Ovary (tissue), 10 donors: ENCODE measurements at places on chromosomes 1 and 21. TPM values are rescaled to one million over a fixed set of nuclear protein-coding genes. Genes with fewer than 3 reads are reported as not detected.

AMPD1 gene
- total RNA-seq: not detected

CASQ2 gene
- 1.9 TPM for total RNA-seq

AGT gene
- total RNA-seq: 2.7 TPM

ORC1 gene
- 0.25 TPM for total RNA-seq

RO60 gene
- total RNA-seq: 97.1 TPM

LDLRAD1 gene
- 0.37 TPM for total RNA-seq

CHAF1B gene
- total RNA-seq: 2.3 TPM

DNA sequence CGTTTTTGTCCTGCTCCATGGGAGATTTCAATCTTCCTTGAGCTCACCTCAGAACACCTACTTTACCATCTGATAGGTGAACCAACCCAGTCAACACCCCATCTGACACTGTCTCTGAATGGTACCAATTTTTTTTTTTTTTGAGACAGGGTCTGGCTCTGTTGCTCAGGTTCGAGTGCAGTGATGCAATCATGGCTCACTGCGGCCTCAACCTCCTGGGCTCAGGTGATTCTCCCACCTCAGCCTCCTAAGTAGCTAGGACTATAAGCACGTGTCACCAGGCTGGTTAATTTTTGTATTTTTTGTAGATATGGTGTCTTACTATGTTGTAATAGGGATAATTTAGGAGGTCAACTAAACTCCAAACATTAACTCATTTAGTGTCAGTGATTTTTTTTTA, 36.3 kb downstream of the SPRTN start:
- DNase-seq: no peak

GRCh38 chr1:14804626-14805025, 206.1 kb downstream of the KAZN start:
- no peak for DNase-seq

GRCh38 chr1:197521118-197521739, 253.2 kb downstream of the CRB1 start:
- no peak for DNase-seq

DNA sequence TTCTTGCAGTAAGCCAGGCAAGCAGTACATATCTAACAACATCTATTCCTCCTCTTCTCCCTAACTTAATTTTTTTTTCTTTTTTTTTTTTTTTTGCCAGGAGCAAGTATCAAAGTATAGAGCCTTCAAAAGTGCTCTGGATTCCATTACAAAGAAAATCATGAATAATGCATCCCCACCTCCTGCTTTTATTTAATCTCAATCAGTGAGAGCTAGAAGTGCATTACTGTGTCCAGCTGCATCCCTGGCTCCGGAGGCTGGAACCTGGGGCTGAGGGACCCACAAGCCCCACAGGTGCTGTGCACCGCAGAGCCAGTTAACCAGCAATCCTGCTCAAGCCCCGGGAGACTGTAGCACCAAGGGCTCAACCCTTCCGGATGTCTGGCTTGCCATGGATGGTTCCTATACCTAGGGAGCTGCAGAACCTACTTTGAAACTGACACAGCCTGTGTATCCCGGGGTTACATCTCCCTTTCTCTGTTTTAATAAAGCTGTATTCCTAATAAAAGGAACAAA, 455.9 kb upstream of the RUNX1 start:
- no peak for DNase-seq

DNA sequence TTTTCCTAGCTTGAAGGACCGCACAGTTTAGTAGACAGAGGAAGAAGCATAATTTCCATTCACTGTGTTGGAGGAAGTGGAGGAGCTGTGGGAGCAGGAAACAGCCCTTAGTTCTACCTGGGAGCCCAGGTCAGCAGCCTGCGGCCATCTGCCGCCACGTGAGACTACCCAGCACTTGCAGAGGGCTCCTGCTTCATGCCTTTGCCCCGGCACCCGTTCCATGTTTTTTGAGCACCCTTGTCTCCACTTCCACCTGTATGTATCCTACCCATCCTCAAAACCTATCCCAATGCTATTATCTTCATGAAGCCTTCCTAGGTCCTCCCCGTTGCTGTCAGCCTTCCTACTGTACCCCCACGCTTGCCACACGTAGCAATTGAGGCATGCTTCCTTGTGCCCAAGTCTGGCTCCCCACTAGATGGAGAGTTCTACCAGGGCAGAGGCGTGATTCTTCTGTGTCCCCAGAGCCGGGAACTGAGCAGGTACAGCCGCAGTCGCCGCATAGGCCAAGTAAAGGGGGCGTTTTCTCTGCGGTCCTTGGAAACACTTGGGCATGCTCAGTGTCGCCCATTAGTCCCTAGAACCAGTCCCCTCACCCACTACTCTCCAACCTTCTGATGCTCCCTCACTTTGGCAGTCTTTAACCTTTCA, 1.9 kb downstream of the SLC6A9 start:
- no peak for DNase-seq

GRCh38 chr1:197356723-197357533, 88.9 kb downstream of the CRB1 start:
- no peak for DNase-seq

GRCh38 chr1:116203181-116203723, 92.1 kb downstream of the MAB21L3 start:
- DNase-seq: no peak

DNA sequence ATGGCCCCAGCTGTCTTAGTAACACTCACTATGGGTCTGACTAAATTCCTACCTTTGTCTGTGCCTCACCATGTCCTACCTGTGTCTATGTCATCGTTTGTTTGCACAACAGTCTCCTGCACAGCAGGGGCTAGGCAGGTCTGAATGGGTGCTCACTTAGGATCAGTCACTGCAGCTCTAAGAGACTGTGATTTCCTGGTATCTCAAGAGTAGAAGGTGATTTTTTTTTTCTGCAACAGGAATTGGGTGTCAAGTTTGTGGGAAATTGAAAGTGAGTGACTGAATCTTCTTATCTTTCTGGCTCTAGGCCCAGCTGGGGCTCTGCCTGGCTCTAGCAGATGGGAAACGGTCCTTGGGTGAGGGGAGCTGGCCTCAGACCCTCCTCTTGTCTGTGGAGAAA, 46.4 kb upstream of the TRABD2B start:
- DNase-seq: no peak

- DNase-seq: no peak
These were observed 4.4 kb downstream of the HAX1 start for GRCh38 chr1:154276797-154277196.

DNA sequence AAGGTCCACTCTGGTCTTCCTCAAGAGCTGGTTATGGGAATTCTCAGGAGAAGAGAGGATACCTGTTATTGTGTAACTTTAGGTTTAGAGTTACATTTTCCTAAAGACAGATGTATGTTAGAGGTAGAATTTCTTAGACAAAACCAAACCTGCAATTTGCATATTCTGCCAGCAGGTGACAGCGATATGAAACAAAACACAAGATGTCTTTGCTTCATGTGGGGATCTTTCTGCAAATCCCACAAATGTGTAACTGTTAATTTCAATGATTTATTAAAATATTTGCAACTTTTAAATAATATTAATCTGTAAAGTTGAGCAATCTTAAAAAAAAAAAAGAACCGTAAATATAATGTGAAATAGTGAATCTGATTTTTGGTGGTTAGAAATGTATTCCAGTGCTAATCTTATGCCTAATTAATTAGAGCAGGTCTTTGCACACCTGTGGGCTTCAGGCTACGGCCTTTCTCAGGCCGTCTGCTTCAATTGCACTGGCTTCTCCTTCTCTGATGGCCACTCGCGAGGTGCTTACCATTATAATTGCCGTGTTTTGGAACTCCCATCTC, 33.4 kb downstream of the FAM78B start:
- no peak for DNase-seq

DNA sequence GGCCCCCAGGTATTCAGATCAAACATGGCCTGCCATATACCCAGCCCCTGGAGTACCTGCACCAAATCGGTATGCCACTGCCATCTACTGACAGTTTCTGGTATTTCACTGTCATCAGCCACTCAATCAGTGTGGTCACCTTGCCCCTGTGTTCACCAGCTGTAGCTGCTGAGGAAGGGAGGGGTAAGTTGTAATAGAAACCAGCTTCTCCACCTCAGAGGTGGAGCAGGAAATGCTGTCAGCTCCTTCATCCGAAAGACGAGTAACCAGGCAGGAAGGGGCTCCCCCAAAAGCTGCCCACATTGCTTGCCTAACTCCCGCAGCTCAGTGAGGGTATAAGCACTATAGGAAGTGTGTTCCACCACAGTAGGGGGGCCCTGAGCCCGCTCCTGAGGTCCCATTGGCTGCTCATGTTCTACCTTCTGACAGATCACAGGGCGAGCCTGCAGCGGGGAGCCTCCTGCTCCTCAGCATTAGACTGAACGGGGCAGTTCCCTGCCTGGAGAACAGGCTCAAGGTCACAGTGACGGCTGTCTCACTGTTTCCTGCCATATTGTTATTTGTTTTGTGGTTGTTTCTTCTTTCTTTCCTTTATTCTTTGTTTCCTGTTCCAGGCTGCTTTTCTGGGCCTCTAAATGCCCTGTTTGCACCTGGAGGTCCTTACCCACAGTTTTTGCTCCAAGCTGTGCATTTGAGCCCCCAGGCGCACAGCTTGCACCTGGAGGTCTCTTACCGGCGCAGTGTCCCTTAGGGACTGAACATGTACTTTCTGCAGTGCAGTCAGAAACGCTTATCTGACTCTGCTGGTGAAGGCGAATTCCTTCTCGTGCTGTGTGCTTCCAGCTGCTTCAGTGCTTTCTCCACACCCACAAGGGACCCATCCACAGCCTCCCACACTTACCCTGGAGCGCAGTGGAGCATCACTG, 1638.3 kb downstream of the MRPL39 start:
- no peak for DNase-seq

GRCh38 chr1:201023920-201024624, 558 bp upstream of the KIF21B start:
- no peak for DNase-seq

DNA sequence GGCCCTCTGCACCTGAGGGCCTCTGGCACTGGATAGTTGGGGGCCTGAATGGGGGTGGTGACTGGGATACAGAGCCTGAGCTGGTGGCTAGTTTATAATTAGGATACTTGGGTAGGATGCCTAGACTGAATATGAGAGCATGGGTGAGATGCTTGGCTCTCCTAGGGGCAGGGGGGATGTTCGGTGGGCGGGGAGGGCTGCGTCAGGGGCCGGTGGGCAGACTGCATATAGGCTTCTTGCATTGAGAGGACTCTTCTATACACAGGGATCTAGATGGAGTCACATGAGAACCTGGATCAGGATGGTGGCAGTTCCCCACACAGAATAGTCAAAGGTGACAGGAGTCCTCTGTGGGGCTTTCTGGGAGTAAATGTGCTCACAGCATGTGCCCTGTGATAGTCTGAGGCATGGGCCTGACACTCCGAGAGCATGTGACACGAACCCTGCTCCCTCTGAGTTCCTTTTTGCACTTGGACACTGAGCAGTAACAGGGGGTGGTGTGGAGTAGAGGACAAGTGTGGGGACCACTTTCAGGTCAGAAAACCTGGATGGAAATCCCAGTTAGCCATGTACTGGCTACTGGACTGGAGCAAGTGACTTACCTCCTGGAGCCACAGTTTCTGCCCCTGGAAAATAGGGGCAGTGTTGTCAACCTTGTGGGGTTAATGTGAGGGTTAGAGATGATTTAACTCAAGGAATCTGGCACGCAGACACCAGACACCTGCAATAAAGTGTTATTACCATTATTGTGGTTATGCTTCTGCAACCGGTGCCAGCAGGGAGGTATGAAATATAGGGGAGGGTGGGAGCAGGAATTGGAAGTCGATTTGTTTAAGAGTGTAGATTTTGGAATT, 2.2 kb downstream of the MAP7D1 start:
- DNase-seq: no peak

DNA sequence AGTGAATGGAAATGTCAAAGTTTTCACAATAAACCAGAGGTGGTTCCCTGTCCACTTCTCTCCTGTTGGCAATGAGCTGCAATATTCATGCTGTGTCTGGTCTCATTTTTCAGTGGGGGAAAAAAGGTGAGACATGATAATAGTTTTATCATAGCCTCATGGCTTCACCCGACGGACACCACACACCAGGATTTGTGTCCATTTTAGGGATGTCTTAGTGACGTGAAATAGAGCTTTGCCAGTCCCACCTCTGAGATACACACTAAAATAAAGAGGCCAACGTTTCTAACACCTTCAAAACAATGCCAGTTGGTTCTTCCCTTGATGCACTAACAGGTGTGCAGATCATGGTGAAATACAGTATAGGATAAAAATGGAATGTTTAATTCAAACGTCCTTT, 91.5 kb upstream of the TLR5 start:
- DNase-seq: no peak

DNA sequence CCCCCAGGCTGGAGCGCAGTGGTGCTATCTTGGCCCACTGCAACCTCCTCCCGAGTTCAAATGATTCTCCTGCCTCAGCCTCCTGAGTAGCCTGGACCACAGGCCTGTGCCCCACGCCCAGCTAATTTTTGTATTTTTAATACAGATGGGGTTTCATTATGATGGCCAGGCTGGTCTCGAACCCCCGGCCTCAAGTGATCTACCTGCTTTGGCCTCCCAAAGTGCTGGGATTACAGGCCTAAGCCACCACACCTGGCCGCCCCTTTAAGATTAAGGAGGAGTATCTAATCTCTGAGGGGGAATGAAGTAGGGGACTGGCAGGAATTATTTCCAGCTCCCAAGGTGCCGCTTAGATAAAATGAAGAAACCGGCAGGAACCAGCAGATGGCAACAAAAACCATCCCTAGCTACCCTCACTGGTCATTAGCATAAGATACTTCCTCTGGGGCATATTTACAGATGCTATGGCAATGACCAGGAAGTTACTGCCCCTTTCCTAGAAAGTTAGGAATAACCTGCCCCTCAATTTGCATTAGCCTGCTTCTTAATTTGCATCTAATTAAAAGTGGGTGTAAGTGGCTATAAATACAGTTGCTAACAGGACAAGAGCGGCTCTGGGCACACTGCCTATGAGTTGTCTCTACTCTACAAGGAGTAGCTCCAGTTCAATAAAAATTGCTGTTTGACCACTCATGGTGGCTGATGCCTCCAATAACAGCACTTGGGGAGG, 7.1 kb upstream of the NSUN4 start:
- no peak for DNase-seq

- no peak for DNase-seq
These were observed 72.1 kb downstream of the RGS13 start for GRCh38 chr1:192707978-192708547.

DNA sequence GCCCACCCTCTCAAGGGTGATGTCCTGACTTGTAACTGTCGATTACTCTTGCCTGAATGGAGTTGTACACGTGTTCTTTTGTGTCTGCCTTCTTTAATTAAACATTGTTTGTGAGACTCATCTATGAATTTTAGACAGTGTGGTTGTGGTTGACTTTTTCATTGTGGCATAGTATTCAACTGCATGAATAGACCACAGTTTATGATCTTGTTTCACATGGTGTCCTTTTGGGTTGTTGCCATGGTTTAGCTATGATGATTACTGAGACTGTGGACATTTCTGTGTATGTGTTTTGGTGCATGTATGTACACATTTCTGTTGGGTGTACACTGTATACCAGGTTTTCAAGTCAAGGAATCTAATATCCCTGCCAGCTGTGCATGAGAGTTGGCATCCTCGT, 30.1 kb downstream of the PRMT2 start:
- no peak for DNase-seq
